ENCODE measurements at places on chromosomes 2 and 18. TPM values are rescaled to one million over a fixed set of nuclear protein-coding genes. Genes with fewer than 3 reads are reported as not detected.

The SERPINB10 gene
- total RNA-seq: not detected

The SEMA4C gene
- total RNA-seq: 26.5 TPM

The TRMT61B gene
- total RNA-seq: 17.9 TPM

The NAGK gene
- total RNA-seq: 55.9 TPM

The DHRS9 gene
- total RNA-seq: 49.6 TPM

The B3GNT7 gene
- total RNA-seq: 0.76 TPM

The MAP3K19 gene
- 34.3 TPM for total RNA-seq

The VIT gene
- not detected for total RNA-seq

The GCFC2 gene
- total RNA-seq: 13.2 TPM

The BOLL gene
- 0.57 TPM for total RNA-seq

The TRIP12 gene
- 266 TPM for total RNA-seq

The XDH gene
- total RNA-seq: 1.3 TPM

The EVA1A gene
- total RNA-seq: 4.3 TPM

The OTOF gene
- 0.09 TPM for total RNA-seq

The SERPINB7 gene
- total RNA-seq: not detected

The LBX2 gene
- 1.4 TPM for total RNA-seq

The TUBA3E gene
- total RNA-seq: 0.71 TPM

The UCN gene
- 0.61 TPM for total RNA-seq

The CNTNAP5 gene
- total RNA-seq: not detected

The GKN2 gene
- 0.27 TPM for total RNA-seq

Data from motor neuron (in vitro differentiated cells).